Stimulated activated CD4-positive, alpha-beta T cell treated with anti-CD3 and anti-CD28 coated beads, Interleukin-1b, Interleukin-23, amount 100 ng/mL, for 4 hours (primary cell): ENCODE measurements at places on chromosomes 5 and 9.

DNA sequence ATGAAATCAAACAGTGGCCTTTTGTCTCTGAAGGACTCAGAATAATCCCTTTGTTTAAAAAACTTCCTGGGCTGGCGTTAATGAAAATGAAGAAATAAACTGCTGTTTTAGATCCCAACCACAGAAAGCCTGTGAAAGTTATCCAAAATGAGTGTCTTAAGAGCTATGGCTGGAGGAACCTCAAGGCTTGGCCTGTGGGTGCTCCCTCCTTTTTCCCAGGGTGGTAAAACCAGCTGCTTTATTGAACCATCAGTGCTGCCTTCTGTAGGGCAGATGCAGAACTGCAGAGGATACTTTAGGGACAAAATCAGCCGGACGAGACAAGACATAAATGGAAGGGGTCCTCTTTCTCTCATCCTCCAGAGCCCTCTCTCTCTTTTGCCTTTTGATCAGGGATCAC is 100.9 kb downstream of the SMARCA2 start:
- no peak for DNase-seq

DNA sequence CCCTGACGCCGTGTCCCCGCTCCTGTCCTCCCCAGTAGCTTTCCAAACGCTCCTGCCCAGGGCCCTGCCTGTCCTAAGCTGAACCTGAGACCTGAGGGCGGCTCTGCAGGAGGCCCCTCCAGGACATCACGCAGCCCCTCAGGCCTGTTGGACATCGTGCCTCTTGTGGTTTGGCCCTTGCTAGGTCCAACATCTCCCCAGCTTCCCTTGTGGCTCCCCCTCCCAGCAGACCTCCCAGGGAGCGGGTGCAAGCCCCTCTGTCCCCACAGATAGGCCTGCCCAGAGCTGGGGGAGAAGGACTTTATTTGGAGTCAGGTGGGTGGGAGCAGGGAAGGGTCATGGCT is 4.1 kb downstream of the OBP2B start:
- DNase-seq, result no peak

DNA sequence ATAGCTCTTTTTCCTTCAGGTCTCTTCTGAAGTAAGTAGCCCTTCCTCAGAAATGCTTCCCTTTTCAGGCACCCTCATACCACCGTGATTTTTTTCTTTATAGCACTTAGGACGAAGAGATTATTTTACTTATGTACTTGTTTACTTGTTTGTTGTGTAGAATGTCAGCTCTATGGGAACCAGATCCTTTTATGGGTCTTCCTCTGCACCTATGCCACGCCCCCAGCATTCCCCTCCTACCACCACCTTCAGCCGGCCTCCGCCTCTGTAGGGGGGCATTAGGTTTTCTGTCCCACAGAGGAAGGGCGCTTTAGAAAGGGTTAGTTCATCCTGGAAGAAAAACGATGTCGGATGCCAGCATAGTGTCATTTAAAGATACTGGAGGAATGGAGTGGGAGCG is 1.8 kb downstream of the CDKN2B-AS1 start:
- DNase-seq, result no peak

DNA sequence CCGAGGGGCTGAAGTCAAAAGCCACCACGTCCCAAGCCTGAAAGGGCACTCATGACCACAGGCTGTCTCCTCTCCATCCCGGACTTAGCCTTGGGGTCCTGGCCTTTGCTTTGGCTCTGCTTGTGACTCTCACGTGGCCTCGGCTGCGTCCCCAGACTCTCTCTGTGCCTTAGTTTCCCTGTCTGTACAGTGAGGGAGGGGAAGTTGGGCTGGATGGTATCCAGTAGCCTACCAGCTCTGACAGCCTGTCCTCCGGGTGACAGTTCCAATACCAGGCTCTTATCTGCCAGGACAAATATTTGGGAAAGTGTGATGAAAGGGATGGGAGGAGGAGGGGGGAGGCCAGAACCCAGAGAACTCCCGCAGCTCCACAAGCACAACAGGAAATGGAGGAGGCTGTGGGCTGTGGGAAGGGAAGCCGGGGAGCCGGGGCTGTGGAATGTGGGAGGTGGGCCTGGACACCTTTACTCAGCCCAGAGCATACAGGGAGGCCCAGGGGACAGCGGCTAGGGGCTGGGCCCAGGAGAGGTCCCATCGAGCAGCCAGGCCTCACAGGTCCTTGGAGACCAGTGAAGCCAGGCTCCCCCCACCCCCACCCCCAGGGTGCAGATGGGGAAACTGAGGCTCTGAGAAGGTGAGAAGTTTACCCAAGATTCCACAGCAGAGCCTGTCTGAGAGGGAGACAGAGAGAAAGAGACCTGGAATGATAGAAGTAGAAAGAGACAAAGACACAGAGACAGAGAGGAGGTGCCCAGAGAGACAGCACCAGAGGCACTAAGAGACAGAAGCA is 18.3 kb downstream of the PDGFRB start:
- no peak for DNase-seq

DNA sequence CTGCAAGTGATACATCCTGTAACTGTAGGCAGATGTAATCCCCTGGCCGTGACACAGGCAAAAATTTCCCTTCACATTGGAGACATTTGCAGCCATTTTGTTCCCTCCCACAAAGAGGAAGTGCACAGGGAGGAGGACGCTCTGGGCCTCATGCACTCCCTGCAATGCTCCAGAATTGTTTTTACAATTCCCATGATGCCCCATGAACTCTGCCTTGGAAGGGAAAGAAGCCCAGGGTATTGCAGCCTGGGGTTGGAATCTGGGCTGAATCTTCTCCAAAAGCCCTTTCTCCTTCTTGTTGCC is 491.7 kb downstream of the CCDC171 start:
- no peak for DNase-seq

DNA sequence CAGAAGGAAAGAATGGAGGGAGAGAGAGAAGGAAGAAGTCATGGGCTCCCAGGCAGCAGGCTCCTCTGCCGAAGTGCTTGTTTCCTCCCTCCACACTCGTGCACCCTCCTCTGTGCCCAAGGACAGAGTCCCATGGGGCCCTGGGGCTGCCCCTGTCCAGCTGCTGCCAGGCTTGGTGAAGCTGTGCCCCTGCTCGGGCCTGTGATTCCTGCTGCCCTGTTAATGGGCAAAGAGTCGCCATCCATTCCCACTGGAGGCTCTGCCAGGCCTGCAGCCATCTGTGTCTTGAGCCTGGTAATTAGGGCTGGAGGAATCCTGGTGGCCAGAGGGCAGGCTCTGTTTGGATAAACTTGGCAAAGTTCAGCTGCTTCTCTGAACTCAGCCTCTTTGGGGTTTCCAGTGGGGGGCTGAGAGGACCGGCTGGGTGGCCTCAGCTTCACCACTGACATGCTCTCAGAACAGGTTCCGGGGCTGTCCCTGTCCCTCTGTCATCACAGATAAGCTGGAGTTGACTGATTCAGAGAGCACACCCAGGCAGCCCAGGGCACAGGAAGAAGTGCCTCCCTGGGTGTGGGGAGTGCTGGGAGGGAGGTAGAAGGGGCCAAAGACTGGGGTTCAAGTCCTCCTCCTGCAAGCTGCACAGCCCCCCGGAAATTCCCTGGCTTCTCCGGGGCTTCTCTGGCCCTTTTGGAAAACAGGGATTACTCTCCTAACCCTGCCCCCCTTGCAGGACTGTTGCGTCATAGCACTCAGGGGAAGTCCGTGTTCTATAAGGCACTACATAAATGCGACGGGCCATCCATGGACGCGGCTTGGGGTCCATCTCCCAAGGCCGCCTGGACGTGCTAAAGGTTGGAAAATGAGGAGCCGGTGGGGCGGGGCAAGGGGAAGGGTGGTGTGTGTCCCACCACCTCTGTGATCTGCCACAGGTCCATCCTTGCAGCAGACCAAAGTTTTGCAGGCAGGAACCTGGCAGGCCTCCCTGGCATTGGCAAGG is 154.8 kb downstream of the PAX5 start:
- no peak for DNase-seq

- DNase-seq, result no peak
These were observed 249.8 kb downstream of the AUH start for GRCh38 chr9:91111876-91112275.

GRCh38 chr5:59095480-59095879 is 512.6 kb downstream of the RAB3C start:
- DNase-seq, result no peak

GRCh38 chr5:127079994-127080491 is 6.7 kb upstream of the C5orf63 start:
- no peak for DNase-seq

DNA sequence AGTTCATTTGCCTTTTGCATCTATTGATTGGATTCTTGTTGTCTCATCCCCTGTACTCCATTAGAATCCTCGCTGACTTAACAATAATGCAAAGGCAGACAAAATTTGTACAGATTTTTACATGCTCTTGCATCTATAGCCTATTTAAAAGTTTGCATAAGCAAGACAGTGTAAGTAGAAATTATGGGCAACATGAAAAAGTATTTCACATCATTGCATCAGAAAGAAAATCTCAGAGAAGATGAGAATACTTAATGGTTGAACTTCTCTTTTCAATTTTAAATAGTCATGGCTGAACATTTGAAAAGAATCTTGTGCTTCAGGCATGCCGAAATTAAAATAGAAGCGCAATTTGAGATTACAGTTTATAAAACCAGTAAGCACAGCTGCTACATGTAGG is 226.4 kb downstream of the EFNA5 start:
- no peak for DNase-seq

DNA sequence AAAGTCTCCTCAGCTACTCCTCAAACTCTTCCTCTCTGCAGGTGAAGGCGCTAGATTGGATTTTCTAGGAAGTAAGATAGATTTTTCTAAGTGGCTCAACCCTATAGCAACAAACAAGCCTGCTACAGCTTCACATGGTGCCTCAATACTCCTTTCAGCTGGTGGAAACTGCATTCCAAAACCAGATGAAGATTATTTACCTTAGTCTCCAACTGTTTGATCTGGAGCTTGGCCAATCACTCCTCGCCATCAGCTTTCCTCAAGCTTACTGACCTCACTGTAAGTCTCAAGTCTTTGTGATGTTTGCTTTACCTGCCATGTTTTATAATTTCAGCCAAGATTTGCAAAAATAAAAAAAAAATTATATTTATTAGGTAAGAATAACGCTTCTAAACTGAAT is 622.4 kb downstream of the CHSY3 start:
- no peak for DNase-seq

GRCh38 chr5:106258591-106259125 is 1412.1 kb downstream of the EFNA5 start:
- no peak for DNase-seq

DNA sequence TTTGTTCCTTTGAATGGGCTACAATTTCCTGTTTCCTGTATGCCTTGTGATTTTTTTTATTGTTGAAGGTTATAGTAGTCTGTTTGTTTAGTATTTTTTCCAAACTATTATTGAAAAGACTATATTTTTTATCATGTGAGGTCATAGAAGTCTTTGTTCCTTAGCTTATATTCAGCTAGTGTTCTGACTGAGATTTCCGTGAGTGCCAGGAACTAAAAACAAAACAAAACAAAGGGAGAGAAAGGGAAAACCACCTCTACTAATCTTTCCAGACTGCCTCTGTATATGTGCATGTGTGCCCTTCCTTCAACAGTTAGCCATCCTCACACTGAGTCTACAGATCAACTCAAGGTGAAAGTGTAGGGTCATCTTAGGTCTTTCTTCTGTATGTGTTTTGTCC is 79.0 kb downstream of the OSTF1 start:
- DNase-seq, result no peak

DNA sequence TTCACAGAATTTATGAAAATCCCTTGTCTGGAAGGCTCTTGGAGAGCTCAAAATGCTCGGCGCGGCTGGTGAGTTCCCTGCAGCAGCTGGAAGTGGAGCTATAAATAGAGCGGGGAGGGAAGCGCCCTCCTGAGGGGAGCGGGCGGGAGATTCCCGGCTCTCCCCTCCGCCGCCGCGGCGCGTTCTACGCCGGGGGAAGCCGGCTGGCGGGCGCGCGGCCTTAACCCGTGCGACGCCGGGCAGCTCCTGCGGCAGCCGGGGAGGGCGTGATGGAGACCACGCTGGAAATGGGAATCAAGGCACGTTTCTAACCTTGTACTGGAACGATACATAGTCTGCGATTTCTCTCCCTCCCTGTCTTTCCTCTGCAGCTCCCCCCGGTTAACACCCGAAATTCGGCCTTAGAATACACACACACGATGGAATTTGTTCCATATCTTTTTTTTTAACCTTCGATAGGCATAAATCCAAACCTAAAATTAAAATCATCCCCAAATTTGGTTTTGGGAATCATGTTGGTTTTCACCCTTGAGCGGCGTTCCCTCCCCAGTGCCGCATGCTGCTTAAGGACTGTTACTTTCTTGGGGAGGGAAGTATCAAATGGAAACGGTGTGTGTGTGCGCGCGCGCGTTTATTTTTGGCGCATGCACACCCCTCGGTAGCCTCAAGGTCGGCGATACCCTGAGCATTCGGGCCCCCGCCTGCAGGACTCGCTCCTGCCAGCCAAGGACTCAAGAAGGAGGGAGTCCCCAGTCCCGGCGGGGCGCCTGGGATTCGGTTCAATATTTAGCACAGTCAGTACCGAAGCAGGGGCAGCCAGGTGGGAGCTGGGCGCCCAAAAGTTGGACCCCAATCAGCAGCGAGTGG is 306.3 kb upstream of the KCNN2 start:
- no peak for DNase-seq

- DNase-seq, result no peak
These were observed 16.7 kb downstream of the S100Z start for GRCh38 chr5:76866503-76866902.

GRCh38 chr5:95669540-95669939 is 13.3 kb downstream of the SPATA9 start:
- DNase-seq, result no peak

- DNase-seq, result no peak
These were observed 41.1 kb downstream of the FGF1 start for GRCh38 chr5:142644640-142645361.

DNA sequence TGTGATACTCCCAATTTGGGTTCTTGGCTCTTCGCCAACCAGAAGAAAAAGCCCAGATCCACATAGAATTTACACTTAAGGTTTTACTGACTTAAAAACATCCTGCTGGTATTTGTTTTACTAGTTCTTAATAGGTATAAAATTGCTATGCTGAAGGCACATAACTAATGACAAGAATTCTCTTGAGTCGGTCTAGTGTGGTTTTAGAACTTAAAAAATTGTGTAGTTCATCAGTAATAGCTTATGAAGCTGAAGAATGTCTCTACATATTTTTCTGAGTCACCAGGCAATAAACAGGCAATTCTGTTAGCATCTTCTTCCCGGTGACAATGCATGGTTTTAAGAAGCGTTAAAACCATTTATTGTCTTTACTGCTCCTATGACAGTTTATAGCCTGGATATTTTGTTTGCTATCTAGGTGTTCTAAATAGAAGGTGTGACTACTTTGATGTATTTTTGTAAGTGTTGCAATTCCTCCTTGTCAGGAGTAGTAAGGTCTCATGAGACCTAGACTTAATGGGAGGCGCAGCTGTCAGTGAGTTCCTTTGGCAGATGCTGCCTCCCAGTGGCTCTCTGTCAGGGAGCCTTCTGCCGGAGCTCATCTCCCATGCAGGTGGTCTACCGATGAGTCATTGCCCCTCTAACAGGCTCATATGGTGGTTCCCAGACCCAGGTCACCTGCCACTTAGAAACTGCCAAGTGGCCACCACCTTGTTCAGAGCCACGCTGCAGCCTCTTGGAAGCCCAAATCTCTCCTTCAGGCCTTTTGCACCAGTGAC is 173.8 kb downstream of the MAST4 start:
- DNase-seq, result no peak

GRCh38 chr5:123294544-123294943 is 128.7 kb downstream of the CEP120 start:
- no peak for DNase-seq

- DNase-seq, result no peak
These were observed 37.1 kb upstream of the PPARGC1B start for GRCh38 chr5:149693021-149693420.
